ENCODE measurements at places on chromosomes 12 and 14.

DNA sequence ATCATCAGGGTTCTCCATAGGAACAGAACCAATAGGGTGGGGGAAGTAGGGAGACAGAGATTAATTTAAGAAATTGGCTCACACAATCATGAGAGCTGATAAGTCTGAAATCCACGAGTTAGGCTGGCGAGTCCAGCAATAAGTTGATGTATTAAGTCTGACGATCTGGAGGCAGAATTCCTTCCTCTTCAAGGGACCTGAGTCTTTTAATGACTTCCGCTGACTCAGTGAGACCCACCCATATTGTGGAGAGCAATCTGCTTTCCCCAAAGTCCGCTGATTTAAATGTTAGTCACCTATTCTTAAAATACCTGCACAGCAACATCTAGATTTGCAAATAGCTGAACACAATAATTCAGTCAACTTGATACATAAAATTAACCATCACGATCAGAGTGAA is 97.8 kb downstream of the SPTSSA start:
- DNase-seq: no peak

GRCh38 chr12:30251546-30251945 is 444.1 kb downstream of the IPO8 start:
- no peak for DNase-seq

DNA sequence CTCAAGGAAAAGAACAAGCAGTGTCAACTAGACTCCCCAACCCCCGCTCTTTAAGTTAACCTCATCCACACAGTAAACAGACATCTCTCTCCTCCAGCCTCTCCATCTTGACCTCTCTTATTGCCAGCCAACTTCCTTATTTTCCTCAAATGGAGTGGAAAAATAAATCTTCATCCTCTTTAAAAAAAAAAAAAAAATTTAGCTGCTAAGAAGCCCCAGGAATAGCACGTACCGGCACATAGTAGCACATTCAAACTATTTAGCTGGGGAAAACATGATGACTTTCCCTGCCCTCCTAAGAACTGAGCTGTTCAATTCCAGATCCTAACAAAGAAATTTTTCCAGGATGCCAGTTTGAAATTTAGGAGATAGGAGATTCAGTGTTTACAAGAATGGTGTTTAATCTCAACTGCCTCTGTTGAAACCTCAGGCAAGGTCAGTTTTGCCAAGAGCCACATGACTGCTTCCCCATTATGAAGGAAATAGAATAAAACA is 90.8 kb downstream of the EPS8 start:
- no peak for DNase-seq

DNA sequence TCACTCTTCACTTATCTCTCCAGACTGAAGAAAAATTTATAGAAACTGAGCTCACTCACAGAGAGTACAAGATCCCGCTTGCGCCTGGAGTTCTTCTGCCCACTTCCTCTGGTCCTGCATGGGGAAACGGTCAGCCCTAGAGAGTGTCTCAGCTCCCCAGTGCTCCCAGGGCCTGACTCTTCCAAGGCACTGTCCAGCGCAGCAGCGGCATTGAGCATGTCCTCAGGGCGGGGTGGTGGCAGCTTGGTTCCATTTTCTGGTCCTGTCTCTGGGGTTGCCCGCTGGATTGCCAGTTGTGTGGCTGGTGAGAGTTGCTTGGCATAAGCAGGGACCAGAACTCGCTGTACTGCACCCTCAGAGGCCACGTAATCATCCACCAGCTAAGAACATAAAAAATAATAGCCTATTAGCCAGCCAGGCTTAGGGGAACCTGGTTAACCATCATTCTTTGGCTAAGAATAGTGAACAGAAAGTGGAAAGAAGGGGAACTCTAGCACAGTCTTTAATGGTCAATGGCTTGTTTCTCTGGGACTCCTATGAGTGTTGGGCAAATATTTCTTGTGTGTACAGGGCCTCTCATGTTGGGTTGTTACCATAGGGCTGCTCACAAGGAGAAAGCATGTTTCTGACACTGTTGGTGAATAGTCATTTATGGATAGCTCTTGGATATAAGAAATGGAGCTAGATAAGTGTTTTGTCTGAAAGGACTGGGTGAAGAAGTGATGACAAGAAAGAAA is 13.7 kb upstream of the AJUBA start:
- no peak for DNase-seq

DNA sequence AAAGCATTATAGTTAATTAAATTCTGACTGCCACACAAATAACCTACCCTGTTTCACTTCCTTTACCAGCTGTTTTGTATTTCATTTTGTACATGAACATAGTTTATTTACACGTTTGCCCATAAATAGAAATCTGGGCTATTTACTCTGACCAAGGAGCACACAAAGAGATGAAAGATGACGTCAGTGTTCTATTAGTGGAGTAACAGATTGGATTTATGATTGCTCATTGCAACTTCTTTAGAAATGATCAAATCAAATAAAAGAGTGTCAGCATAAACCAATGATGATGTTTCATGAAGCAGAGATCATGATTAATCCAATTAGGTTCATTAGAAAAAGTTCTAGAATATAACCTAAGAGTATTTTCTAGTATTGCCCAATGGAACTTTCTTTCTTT is 12.0 kb upstream of the RTL1 start:
- peak; percentile 30 for DNase-seq

All from fibroblast of mammary gland (primary cell).